ENCODE measurements at places on chromosomes 4 and X.

- no peak for DNase-seq
Measured at GRCh38 chr4:60790608-60791007, 409.5 kb upstream of the ADGRL3 start.

- DNase-seq, result no peak
Measured at GRCh38 chr4:38202242-38202641, 242.0 kb downstream of the PTTG2 start.

DNA sequence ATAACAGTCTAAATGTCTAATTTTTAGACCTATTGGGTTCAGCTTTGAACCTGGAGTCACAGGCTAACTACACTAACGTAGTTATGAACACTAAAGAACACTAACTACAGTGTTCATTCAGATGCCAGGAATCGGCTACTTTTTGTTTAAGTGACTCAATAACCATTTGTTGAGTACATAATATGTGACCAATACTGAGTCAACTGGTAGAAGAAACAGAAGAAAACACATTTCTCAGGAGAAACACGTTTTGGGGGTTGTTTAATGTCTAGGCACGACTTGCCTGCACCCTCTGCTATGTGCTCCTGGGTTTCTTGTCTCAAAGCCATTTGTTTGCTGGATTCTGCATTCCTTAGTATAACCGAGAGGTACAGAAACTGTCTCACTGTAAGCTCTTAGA, 18.6 kb upstream of the CLNK start:
- no peak for DNase-seq

DNA sequence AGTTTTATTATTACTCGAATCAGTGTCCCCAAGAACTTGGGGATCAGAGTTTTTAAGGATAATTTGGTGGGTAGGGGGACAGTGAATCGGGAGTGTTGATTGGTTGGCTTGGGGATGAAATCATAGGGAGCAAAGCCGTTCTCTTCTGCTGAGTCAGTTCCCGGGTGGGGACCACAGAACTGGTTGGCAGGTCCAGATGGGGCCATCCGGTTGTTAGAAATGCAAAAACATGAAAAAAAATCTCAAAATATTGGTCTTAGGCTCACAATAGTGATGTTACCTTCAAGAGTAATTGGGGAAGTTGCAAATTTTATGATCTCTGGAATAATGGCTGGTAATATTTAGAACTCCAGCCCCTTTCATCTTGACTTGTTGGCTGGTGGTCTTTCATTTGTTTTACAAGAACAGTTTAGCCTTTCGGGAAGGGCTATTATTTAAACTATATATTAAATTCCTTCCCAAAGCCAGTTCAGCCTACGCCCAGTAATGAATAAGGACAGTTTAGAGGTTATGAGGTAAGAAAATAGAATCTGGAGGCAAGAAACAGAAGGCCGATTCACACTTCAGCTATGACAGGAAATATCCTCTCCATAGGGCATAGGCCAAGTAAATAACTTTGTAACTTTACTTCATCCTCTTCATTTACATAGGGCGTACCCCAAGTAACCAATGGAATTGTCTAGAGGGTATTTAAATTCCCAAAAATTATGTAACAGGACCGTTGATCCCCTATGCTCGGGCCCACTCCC, 164.1 kb upstream of the STS start:
- DNase-seq, result no peak

DNA sequence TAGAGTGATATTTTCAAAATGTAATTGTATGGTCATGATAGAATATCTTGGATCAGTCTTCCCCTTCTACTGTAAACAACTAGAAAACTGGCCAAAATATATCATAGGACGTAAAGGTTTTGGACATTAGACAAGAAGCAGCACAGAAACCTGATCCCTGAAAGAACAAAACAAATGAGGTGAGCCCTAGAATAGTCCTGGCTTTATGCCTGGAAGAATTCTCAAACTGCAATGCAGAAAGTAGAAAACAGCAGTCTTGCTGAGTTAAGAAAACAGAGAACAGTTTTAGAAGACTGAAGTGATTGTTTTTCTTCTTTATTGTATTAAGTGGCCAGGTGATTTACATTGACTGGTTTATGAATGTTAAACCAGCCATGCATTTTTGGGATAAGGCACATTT, 19.5 kb downstream of the NSUN7 start:
- DNase-seq, result no peak

- DNase-seq, result no peak
Measured at GRCh38 chr4:172095161-172095560, 282.0 kb downstream of the GALNTL6 start.

GRCh38 chr4:165209796-165210195, 2.4 kb downstream of the KLHL2 start:
- no peak for DNase-seq

- no peak for DNase-seq
Measured at GRCh38 chr4:2302387-2303119, 40.6 kb upstream of the MXD4 start.

- no peak for DNase-seq
Measured at GRCh38 chr4:101956068-101956825, 165.7 kb downstream of the BANK1 start.

DNA sequence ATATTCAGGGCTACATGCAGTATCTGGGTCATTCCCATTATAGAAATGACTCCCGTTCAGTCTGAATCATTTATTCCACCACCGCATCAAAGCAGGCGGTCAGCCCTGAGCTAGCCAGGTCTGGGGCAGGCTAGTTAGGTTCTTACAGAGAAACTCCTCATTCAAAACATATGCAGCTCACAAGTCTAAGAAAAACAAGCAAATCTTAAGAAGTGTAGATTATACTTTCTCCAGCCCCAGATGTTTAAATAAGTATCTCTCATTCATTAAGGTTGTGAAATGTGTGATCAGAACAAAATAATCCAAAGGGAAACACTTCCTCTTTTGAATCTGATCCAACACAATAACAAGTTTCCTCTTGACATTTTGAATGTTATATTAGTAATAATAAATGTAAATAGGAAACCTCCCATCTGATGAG, 441.9 kb downstream of the INPP4B start:
- DNase-seq, result no peak

DNA sequence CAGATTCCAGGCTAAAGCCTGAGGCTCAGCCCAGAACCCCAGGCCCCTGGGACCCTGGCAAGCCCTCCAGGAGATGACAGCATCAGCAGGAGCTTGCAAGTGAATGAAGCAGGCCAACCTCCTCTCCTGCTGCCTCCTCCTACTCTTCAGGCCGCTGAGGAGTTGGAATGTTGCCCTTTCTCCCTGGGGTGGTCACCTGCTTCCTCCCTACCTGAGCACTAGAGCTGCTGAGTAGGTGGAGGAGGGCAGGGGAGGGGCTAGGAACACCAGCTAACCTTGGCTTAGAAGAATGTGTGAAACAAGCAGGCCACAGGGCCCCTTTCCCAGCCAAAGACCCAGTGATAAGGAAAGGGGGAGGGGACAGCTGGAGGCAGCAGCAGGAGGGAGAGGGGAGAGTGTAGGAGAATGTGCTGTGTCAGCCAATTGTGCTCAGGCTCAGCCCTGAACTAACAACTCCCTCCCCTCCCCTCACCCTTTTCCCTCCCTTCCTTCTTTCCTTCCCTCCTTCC, 58.0 kb downstream of the PJA1 start:
- no peak for DNase-seq

- no peak for DNase-seq
Measured at GRCh38 chrX:27918799-27919198, 62.5 kb downstream of the DCAF8L1 start.

GRCh38 chr4:54233277-54233696, 4.2 kb downstream of the PDGFRA start:
- peak; percentile 38 for DNase-seq

DNA sequence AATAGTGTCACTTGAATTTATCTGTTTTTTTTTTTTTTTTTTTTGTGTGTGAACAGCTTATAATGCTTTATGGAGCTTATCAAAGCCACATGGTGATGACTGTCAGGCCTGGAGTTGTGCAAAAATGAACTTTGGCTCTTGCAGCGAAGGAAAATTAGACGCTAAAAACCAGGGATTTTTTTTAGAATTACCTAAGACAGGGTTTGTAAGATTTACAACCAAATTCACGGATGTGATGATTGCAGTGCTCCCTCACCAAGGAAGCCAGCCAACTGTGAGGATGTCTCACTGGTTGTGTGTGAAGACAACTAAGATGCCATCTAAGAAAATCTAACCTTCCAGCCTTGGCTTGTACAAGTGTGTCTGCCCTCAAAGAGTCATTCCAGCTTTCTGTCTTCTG, 127.1 kb upstream of the SLC4A4 start:
- DNase-seq, result no peak

DNA sequence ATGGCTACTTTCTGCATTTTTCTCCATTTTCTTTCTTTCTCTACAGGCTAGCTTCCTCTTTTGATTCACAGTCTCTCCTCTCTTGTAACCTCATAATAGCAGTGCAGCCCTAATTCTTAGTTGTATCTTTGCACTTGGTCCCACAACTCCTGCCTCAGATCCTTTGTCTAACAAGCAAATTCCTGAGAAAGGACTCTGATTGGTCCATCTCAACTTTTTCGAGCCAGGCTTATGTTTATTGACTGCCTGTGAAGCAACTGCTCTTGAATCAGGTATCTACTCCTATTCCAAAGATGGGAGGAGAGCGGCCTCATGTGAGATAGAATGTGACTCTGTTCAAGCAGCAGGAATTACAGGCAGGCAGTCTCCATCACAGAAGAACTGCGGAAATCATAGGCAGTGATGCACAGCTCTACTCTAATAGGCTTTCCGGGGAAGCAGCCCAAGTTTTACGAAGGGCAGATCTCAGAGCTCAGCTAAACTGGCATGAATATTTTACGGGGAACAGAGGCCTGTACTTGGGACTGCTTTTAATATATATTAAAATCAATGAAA, 123.5 kb downstream of the GABRB1 start:
- DNase-seq, result no peak

DNA sequence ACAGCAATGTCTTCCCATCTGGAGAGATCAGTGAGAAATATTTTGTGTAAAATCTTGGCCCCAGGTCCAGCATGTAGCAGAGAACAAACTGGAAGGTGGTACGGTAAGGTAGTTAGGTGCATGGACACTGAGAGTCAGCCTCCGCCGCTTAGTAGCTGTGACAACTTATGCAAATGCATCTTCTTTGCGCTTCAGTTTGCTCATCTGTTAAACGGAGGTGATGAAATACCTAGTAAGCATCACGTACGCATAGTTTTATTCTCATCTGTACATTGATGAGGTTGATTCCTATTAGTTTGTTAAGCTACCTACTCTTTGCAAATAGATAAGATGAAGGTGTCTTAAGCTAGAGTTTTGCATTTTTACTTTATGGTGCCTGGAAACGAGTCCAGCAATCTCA, 80.0 kb upstream of the MSX1 start:
- DNase-seq, result no peak

All from stimulated activated CD8-positive, alpha-beta memory T cell treated with anti-CD3 and anti-CD28 coated beads, Interleukin-4, amount 100 ng/mL, for 1 hour (primary cell).